CD4-positive, alpha-beta T cell (primary cell): ENCODE measurements at places on chromosomes 6 and 20.

GRCh38 chr6:137677709-137678108 lies 183.5 kb upstream of the OLIG3 start:
- DNase-seq: no peak

DNA sequence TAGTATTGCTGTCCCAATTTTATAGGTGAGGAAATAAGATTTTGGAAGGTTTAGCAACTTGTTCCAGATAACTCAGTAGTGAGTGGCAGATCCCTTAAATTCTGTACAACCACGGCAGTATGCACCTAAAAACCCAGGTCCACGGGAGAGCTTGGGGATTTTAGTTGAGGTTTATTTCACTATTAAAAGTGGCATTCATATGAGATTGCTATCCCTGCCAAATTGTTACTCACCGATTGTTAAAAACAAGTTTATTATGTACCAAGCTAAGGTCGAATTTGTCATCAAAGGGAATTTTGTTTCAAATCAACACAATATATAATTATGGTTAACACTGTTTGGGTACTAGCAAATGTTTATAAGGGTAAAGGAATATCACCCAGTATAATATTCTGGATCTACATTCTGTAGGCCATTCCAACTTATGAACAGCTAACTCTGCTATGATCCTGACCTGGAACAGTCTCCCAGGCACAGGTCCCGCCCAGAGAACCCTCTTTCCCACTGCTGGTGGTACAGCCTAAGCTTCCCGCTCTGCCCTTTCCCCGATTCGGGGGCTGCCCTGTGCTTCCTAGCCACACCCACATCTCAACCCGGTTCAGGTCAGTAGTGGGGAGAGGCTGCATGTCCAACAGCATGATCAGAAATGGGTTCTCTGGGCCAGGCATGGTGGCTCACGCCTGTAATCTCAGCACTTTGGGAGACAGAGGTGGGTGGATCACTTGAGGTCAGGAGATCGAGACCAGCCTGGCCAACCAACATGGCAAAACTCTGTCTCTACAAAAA lies 24.9 kb downstream of the GPLD1 start:
- DNase-seq: no peak

DNA sequence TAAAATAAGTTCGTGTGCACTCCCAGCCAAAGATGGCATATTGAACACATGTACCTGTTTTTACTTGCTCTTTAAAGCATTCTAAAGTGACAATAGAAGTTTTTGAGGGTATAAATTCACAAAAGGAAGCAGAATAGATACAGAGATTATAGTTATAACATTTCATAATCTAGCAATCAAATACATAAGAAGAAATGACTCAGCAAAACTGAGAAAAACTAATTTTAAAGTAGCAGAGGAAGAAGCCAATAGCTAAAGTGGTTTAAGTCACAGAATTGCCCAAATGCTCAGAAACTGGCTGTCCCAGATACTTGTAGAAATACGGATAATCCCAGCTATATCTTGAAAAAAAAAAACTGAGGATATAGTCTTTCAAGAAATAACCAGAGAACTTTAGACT lies 49.2 kb upstream of the TBC1D32 start:
- DNase-seq: no peak

DNA sequence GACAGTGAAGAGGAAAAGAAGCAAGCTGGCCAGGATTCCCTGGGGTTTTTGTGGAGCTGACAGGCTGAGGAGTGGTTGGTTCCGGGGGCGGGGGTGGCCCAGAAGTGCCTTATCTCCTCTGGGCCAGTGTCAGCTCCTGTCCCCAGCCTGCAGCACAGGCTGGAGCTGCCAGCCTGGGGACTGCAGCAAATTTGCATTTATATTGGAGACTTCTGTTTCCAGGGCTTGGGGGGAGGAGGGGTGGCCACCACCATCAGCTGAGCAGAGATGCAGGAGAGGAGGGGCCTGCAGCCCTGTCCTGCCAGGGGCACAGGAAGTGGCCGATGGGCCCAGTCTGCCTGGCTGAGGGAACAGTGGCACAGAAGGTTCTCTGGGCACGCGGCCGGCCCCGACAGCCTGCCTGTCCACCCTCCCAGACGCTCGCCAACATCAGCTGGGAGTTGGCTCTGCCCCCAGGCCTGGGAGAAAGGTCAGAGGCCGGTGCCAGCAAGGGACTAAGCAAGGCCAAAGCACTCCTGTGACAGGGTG lies 24.3 kb upstream of the SCRT2 start:
- no peak for DNase-seq

DNA sequence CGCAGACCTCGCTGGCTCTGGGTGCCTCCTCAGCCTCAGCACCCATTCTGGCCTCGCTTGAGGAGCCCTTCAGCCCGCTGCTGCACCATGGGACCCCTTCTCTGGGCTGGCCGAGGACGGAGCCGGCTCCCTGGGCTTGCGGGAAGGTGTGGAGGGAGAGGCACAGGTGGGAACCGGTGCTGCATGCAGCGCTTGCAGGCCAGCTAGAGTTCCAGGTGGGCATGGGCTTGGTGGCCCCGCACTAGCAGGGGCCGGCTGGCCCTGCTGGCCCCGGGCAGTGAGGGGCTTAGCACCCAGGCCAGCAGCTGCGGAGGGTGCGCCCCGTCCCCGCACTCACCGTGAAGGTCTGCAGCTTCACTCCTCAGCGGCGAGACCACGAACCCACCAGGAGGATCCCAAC lies 30.4 kb downstream of the DEFB114 start:
- no peak for DNase-seq

DNA sequence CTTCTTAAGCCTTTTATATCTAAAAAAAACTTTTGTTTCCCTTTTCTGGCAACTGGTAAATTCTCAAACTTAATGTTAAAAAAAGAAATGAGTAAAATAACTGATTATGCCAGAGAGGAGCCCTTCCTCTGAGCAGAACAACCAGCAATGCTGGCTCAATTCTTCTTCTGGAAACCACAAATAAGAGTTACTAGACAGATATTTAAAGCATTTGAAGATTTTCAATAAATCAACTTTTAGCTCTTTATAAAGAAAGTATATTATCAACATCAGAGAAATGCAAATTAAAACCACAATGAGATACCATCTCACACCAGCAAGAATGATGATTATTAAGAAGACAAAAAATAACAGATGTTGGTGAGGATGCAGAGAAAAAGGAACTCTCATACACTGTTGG lies 61.1 kb upstream of the TCF21 start:
- no peak for DNase-seq

DNA sequence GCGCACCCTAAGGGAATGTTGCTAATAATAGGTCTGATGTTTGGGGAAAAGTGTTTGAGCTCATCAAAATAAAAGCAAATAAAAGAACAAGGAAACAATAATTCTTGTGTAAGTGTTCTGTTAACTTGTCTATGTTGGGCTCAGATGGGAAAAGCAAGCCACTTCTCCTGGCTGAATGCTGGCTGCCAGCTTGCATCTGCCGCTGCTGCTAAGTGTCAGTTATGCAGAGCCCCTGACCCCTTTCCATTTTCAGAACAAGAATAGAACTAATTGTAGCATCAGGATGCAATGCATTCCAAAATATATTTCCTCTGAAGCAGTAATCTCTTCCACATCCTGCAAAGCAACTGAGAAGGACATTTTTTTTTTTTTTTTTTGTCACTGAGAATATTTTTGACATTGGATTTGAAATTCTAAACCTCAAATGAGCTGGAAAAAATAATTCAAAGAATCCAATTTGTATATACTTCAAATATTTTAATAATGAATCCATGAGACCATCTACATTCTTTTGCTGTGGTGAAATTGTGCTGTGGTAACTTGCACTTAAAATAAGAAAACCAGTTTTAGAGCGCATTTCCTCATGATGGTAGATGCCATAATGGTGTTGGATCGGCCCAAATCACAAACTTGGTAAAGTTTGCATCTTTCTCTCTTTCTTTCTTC lies 43.9 kb upstream of the DEK start:
- no peak for DNase-seq

DNA sequence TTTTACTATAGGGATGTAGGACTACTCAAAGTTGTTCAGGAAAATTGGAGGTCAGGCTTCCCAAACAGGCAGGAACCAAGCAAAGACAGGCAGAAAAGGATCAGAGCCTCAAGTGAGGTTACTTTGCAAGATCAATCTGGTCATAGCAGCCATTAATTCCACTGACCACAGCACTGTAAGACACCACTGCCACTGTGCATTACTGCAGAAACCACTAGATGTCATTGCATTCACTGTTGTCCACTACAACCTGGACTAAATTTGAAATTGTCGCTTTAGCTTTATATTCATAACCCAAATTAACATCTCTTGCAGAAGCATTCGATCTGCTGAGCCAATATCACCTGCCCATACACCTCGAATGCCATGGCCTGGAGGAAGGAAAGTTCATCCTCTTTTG lies 126.9 kb upstream of the UFL1 start:
- DNase-seq: no peak

DNA sequence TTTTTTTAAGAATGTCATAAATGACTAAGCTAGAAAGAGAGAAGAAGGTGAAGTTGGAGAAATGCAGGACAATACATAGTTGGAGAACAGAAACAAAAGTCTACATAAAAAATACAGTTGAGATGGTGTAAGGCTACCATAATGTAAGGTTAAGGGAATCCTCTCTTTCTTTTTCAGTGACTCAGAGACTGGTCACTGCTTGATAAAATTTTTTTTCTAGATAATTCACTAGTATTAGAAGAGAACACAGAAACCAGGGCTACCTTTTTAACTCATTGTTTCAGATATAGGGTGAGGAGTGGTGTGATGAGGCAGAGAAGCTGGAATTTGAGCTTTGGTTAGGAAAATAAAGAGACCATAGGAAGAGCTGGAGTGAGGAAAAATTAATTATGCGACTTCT lies 18.2 kb upstream of the EDN1 start:
- no peak for DNase-seq

- no peak for DNase-seq
Measured at GRCh38 chr20:62617711-62618483, 24.4 kb upstream of the SLCO4A1 start.

DNA sequence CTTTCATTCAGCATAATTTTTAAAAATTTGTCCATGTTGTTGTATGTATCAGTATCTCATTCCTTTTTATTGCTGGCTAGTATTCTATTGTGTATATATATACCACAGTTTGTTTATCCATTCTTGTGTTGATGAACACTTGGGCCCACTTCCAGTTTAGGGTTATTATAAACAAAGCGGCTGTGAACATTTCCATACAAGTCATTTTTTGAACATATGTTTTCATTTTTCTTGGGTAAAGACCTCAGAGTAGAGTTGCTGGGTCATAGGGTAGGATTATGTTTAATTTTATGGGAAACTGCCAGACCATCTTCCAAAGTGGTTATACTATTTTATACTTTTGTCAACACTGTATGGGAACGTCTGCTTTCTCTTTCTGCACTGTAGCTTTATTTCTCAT lies 55.3 kb downstream of the RBM24 start:
- no peak for DNase-seq

DNA sequence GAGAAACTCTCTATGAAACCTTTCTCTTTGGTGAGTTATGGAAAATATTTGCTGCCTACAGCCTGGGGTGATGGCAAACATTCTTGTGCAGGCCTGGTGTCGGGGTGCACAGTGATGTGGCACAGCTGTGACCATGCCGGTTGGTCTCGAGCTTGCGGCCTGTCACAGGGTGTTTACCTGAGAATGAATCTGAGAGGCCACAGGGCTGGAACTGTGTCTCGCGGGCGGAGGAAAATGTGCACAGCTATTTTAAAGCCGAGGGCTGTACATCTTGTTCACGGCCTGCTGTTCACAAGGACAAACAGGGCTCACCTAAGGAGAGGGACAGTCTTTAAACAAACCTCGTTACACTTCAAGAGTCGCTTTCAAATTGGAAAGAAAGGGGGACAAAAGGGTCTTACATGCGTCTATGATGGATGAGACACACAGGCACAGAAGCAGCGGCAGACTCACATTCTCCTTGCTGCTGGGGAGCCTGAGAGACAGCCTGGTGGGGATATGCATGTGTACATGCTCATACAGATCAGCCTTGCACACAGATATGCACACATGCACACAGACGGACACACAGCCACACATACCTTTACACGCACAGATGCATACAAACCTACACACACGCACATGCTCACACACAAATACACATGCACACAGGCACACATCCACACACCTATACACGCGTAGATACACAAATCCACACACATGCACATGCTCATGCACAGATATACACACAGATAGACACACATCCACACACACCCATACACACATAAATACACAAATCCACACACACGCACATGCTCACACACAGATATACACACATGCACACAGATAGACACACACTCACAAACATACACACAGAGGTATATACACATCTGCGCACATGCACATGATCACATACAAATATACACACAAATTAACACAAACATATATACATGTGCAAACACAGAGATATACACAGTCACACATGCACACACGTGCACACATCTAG lies 69.6 kb upstream of the FOXA2 start:
- DNase-seq: no peak

DNA sequence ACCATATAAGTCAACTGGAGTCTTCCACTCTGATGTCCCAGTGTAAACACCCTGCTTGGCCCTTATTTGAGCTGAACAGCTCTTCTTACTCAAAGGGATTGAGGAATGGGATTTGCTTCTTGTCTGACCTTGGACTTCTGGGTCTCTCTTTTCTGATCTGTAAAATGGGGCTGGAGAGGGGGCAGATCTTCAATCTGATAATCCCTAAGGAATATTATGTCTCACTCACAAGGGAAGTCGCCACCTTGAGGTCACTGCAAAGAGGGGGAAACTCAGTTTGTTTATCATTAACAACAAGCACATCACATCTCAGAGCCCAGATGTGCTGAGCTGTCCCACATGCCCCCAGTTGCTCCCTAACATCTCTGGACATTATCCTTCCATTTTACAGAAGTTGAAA lies 15.1 kb downstream of the KCNS1 start:
- DNase-seq: no peak

- DNase-seq: no peak
Measured at GRCh38 chr6:144683216-144684070, 398.3 kb downstream of the UTRN start.

DNA sequence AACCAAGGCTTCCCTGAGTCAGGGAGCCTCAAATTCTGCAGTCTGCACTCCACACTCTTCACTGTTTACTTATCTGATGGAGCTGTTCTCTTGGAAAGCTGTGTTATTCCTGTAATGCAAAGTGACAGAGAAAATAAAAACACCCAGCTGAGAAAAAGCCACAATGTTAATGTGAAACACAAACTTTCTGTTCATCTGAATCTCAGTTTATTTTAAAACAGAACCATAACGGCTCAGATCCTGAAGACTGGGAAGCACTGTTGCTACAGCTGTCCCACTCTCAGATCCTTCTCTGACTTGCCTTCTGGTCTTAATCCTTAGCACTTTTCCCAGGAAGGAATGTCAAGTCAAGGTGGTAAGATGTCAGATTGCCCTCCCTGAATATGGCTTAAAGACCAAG lies 736.6 kb downstream of the DHX35 start:
- DNase-seq: no peak
